Activated T-helper 1 cell treated with Interleukin-2 at 50 U/mL for 16 hours (primary cell): ENCODE measurements at places on chromosomes 2 and 18.

DNA sequence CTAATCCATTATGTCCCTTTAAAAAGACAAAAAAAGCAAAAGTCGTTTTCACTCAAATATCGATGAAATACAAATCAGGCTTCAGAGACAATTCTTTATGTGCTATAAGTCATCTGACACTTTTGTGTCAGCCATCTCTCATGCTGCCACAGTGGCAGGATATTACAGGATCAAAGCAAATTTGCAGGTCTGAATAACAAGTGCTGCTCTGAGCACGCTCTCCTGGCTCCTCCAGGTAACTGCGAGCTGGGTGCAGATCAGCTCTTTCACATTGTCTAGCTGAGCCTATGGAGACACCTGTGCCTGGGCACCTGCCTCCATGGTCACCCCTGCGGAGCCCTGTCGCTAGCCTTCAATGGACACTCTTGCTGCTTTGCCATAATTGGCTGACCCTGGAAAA is 250.2 kb upstream of the RAB12 start:
- DNase-seq, result no peak

DNA sequence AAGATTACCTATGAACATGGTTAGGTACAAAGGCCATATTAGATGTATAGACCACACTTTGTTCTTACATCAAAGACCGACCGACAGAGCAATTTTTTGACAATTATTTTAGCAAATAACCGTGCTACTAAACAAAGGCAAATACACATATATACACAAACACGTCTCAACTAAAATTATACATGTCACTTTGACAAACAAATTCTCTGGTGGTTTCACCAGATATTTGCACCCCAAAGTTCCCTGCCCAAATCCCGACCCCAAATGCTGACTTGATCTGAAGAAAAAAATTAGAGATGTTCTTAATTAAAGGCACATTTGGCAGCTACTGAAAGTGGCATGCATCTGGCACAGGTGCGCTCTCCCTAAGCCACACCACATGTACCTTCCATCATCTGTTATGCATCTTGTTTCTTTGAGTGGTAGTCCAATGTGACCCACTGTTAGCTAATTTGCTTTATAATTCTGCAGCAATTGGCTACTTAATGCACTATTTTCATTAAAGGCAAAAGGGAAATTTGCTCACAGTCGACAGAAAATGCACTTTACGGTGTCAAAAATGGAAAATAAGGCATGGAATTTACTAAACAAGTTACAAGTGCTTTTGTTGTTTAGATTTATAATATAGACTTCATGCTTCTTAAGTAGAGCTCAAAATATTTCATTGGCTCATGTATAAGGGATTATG is 92.1 kb downstream of the ARHGEF33 start:
- no peak for DNase-seq

GRCh38 chr2:72139471-72139873 is 8.2 kb downstream of the CYP26B1 start:
- DNase-seq, result no peak

GRCh38 chr2:69589973-69590652 is 53.4 kb downstream of the AAK1 start:
- DNase-seq, result no peak

DNA sequence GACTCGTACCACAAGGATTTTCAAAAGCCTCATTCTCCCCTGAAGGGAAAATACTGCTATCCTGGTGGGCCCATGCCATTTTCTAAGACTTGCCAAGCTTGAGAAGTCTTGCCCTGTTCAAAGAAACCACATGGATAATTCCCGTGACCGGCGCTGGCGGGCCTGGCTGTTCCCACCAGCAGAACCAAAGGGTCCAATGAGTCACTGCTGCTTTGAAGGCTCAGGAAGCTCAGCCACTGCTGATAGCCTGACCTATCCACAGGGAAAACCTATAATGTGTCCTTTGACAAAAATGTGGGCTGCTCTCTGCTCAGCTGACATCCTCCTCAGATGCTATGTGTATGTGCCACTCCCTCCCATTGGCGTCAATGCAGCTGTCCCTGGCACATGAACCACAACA is 137.9 kb upstream of the RAB12 start:
- no peak for DNase-seq

DNA sequence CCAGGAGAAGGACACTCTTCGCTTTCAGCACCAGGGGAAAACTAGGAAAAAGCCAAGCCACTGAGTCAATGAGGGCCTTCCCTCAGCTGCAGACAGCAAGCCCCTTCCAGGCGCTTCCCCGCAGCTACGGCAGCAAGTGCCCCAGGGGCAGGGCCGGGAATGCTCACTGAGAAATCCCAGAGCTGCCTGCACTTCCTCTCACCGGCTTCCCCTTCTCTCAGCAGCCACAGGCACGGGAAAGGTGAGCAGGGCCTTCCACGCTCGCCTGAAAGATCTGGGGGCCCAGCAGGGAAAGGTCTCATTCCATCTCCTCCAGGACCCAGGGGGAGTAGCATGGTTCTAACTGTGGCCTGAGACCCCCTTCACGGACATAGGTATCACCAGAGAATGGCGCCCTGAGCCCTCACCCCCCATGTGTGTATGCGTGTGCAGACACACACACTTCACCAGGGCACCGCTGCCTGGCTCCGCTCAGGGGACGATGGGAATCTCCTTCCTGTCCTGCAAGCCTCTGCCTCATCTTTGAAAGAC is 29.6 kb upstream of the FOSL2 start:
- DNase-seq, result no peak

DNA sequence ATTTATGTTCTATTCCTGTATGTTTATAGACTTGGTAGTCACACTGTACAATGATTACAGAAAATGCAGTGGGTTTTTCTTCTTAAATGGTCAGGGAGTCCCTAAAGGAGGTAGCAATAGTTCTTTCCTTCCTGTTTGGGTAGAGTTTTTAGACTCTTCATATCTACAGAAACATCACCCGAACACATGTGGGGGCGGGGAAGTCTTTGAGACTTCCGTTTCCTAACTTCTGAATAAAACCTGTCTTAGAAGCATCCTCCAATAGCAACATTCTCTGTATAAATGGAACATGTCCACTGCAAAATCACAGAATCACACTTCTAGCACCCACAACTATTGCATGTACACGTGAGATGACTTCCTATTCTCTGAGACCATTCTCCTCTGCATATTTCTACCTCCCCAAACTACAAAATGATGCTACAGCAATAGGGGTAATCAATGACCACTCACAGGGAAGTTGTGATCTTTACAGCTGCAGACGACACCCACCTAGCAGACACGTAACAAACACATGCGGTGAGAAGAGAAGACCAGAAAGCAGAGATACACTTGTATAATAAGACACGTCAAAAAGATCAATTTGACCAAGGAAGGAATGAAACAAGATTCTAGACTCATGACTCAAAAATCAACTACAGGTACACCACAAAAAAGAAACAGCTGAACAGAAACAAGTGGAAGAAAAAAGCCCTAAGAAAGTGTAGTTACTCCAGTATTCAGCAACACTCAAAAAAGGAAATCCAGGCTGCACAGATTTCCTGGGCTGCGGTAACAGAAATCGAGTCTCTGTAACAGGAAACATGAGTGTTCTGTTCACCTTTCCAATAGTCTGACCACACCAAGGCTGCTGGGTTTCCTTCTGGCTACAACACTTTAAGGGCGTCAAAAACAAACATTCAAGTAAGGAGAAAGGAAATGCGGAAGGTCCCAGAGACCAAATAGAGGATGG is 120.4 kb downstream of the ZNF516 start:
- no peak for DNase-seq
